ENCODE measurements at places on chromosomes 5 and 9.

GRCh38 chr5:2888520-2889060 lies 137.1 kb upstream of the IRX2 start:
- no peak for DNase-seq

- no peak for DNase-seq
These were observed 105.5 kb downstream of the KLHL3 start for GRCh38 chr5:137630216-137630971.

DNA sequence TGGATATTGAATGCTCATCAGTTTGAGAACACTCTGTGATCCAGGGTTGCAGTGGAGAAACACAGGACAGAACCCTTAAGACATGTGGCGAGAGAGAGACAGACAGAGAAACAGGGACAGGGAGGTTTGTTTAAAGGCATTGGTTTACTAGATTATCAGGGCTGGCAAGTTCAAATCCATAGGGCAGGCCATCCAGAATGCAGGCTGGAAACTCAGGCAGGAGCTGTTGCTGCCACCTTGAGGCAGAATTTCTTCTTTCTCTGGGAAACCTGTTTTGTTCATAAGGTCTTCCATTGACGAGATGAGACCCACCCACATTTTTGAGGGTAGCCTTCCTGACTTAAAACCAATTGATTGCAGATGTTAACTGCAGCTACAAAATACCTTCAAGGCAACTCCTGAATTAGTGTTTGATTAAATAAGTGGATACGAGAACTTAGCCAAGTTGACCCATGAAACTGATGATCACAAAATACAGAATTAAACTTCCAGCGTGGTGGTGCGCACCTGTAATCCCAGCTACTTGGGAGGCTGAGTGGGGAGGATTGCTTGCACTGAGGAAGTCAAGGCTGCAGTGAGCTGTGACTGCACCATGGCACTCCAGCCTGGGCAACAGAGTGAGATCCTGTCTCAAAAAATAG lies 55.9 kb downstream of the NSUN2 start:
- peak; percentile 67 for DNase-seq

DNA sequence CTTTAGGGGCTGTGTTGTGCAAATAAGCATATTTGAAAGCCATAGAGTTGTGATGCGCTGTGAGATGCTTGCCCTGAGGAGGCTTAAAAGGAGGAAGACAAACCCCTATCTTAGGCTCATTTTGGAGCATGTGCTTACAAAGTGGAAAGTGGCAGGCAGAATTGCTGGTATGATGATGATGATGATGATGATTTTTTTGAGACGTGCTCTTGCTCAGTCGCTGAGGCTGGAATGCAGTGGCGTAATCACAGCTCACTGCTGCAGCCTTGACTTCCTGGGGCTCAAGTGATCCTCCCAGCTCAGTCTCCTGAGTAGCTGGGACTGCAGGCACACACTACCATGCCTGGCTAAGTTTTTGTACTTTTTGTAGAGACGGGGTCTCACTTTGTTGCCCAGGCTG lies 1.7 kb downstream of the CNOT8 start:
- no peak for DNase-seq

GRCh38 chr5:82640916-82641315 lies 362.8 kb upstream of the RPS23 start:
- no peak for DNase-seq

DNA sequence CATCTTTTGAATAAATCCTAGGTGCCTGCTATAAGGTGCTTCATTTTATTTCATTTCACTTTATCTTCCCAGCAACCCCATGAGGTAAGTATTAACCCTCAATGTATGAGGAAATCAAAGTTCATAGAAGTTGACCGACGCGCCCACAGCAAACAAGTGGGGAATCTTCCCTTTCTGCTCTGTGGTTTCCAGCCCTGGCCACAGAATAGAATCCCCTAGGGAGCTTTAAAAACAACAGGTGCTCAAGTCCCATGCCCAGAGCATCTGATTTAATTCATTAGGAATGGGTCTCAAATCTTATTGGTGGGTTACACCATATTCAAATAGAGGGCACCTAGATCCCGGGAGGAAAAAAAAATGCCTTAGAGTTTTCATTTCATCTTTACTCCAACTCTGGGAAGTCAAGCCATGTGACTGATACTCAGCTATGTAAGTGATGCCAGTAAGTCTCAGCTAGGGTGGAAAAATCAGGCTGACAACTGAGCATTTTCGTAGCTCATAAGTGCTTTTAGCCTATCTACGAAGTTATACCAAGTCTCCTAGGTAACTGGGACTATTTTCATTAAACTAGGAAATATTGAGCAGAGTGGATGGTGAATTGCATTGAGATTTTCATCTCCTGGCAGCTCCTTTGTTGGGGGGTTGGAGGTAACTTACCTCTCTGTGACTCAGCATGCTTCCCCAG lies 353.4 kb upstream of the SLC30A5 start:
- DNase-seq = peak; percentile 41

DNA sequence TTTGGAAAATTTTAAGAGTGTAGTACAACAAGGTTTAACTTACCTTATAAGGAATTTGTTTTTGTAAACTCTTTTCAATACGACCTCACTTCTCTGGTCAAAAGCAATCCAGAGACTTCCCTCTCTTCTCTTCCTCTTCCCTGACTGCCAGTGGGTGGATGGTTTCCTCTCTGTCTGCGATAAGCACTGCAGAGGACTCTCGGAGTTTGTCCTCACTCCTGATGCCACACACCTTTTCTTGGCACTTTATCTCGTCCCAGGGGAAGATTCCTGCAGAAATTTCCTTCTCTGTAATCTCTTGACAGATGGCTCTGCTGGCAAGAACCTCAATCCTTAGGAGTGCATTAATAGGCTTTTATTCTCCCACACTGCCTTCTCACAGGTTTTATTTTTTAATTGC lies 641.6 kb downstream of the NR2F1-AS1 start:
- DNase-seq = peak; percentile 17

GRCh38 chr5:156328766-156329165 lies 1.8 kb downstream of the SGCD start:
- no peak for DNase-seq

DNA sequence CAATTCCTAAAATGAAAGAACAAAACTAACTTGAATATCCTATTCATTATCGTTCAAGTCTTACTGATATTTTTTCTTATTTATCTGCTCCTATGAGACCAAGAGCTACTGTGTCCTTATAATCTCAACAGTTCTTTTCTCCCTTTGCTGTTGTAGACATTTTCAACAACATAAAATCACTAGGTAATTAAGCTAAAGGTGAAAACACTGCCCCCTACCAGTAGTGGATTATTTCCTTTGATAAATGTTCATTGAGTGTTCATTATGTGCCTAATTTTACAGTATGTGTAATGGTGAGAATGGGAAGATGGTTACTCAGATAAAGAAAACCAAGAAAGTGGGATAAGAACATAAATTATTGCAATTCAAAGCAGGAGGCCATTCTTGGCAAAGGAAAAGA lies 41.4 kb upstream of the PAPPA start:
- no peak for DNase-seq

DNA sequence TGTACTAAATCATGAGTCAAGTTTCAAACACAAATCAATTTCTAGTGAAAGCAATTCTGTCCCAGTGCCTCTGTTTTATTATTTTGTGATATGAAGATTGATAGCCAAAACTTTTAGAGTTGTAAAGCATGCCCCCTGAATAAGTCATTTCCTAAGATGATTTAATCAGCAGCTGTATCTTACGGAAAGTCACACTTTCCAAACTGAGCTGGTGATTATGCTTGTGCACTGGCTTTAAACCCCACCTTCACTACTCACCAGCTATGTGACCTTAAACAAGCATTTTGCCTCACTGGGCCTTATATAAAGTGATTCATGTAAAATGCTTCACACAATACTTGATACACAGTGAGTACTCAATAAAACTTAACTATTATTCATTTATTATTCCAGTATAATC lies 78.1 kb downstream of the EDIL3 start:
- no peak for DNase-seq

DNA sequence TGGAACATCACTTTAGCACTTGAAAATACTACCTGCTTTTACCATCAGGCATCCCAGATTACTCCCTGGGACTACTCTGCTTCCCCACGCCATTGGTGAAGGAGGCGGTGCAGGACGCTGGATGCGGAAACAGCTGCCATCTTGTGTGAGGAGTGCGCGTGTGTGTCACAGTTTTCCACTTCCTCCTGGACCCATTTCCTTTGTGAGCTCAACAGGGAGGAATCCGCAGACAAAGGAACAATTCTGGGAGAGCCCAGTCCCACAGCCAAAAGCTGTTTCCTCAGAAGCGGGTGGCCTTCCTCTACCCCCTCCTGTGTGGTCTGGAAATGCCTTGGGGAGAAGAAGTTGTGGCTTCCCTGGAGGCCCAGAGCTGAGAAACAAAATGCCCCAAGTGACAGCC lies 16.8 kb downstream of the AFAP1L1 start:
- no peak for DNase-seq

- DNase-seq = no peak
These were observed 2.4 kb upstream of the IL7R start for GRCh38 chr5:35854248-35854647.

GRCh38 chr9:86562691-86563090 lies 208.5 kb upstream of the TUT7 start:
- DNase-seq = no peak

DNA sequence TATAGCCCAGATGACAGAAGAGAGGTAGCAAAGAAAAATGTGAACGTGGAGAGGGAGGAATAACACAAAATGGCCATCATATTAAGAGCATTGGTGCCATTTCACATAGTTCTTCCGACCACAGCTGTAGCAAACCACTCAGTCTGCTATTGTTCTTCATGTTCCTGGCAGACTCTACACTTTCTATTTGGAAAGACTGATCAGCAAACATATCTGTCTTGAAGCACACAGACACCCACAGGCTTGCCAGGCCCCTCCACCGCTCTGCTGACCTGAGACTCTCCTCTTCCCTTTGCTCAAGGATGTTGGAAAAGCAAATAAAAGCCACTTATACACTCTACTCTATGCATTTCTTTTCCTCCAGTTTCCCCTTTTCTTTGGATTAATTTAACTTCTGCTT lies 298.0 kb downstream of the FBXL7 start:
- no peak for DNase-seq

- DNase-seq = no peak
These were observed 84.4 kb upstream of the STC2 start for GRCh38 chr5:173412566-173412965.

DNA sequence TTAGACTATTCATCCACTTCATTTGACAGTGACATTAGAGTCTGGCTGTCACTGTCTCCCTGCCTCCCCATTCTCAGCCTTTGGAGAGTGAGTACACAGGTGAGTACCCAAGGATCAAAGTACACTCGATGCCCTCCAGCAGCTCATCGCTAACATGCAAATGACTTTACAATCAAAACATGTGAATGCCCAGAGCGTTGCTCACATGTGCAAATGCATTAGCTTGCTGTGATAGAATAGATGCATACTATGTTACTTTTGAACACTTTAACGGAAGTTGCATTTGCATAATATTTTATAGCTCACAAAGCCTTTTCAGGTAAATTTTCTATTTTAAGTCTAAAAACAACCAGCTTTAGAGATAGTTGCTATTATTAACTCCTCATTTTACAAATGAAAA lies 107.6 kb downstream of the SYK start:
- no peak for DNase-seq

GRCh38 chr5:147629196-147629595 lies 119.3 kb upstream of the DPYSL3 start:
- no peak for DNase-seq

- peak; percentile 55 for DNase-seq
These were observed 576 bp downstream of the MAP1B start for GRCh38 chr5:72107901-72108201.

GRCh38 chr9:18127499-18127875 lies 346.5 kb upstream of the ADAMTSL1 start:
- DNase-seq = no peak

DNA sequence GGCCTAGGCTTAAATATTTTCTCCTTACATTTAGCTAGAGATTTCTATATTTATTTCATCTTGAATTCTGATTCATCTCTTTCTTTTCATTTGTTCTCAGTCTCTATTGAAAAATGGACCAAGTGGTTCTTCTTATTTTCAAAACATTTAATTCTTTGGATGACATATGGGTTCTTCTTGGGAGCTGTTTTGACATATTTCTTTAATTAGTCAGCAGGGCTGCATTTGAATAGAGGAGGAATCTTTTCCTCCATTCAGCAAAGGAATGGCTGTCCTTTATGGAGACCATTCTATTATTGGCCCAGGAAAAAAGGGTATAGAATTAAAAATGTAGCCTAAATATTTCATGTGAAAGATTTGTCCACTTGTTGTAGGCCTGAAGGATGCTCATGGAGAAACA lies 109.9 kb downstream of the RPS23 start:
- no peak for DNase-seq

DNA sequence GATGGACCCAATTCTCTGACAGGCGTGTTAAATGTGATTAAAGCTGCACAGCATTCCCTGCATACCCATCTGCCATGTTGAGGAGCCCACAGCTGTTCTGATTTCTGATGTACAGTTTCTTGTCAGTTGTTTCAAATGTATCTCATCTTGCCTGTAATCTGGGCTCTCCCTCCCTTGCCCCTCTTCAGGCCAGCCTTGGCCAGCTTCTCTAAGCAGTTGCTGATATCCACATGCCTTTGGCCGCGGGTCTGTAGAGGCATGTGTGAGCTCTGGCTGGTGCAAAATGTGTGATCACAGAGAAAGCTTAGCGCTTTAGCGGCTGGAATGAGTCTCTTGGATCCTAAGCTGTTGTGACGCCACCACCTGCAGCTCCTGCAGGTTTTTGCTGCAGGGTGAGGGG lies 332.0 kb downstream of the MLLT3 start:
- DNase-seq = no peak

DNA sequence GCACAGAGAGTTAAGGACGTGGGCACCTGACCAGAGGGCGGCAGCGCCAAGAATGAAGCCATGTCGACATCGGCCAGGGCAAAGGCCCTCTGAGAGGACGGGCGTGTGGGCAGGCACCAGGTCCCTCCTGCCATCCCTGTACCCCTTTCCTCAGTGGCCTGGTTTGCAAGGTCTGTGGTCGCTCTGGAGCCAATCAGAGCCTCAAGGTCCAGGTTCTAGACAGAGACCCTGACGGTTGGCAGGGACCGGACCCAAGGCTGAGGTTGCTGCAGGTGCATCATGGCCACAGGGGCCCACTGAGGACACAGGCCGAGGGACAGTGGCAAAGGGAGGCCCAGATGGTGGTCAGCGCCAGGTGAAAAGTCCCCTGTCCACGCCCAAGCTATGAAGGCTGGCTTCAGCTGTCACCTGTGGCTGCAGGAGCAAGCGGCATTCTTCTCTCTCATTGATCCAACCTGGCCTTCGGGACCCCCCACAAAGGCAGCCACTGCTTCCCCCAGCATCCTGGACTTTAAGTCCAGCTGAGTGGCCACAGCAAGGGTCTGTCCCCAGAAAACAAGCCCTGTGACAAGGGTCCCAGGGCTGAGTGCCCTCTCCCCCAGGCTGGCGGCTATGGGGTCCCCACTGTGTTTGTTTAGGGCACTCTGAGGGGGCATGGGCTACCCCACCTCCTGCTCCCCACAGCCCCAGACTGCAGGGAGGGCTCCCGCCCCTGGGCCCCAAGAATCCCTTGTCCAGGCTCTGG lies 48.9 kb downstream of the VAV2 start:
- no peak for DNase-seq

All from NCI-H1092 treated with DMSO at 0.1 percent for 48 hours (cell line).